ENCODE measurements at places on chromosomes 3 and 15. TPM values are rescaled to one million over a fixed set of nuclear protein-coding genes. Genes with fewer than 3 reads are reported as not detected.

GRCh38 chr3:197559651-197560050, 3.9 kb upstream of the BDH1 start:
- DNase-seq: no peak

DNA sequence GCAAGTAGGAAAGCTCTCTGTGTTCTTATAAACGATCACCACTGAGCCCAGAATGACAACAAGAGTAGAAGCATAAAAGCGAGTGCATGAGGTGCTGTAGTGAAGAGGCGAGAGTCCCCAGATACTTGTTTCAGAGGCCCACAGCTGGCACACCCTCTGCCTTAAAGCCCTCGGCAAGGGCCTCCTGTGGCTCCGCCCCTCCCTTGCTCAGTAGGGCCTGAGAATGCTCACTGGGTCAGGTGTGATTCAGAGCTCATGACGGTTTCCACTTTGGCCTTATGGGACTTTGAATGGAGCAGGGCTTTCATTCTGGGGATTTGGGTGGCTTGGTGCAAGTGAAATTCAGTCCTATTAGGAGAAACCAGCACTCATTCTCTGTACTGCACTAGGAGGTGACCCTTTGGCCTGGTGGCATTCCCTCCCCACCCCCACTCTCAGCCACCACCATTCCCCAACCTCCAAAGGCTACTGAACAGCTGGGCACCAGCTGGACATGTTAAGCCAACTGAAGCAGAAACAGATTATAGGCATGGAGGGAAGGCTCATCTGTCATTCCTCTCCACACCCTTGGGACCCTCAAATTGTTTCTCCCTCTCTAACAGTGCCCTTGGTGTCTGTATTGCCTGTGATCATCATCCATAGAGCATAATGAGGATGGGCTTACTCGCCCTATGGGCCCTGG, 109.6 kb upstream of the CTDSPL start:
- no peak for DNase-seq

DNA sequence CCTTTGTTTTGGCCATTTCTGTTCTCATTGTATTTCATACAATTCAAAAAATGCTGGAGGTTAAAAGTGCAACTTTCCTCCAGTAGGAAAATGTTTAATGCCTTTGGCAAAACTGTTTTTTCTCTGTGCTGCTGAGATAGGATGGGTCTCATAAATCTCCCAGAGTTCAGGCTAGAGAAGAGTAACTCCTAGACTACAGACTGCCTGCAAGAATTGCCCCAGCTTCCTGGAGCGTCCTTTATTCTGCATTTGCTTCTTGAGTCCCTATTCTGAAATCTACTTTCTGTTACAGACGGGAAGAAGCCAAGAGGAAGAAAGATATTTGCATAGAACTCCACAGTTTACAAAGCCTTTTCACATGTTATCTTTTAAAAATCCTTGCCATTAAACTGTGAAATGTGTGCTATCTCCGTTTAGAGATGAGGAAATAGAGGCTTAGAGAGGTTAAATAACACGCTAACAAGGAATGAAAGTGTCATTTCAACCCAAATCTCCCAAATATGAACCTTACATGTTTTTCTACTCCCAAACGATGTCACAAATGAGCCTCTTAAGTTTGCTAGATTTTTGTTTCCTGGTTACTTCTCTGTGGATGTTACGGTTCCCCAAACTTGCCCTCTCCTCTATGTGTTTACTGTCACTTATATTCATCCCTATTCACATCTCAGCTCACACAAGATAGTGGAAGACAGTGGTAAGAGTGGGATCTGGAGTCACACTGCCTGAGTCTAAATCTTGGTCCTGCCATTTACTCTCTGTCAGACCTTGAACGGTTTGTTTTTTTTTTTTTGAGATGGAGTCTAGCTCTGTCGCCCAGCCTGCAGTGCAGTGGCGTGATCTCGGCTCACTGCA, 17.4 kb downstream of the NANOGP8 start:
- DNase-seq: no peak

- DNase-seq: no peak
Measured at GRCh38 chr3:45462522-45463265, 74.3 kb downstream of the LARS2 start.

GRCh38 chr15:77550301-77551251, 82.1 kb downstream of the LINGO1 start:
- DNase-seq: no peak

GABRB3 gene
- total RNA-seq: 0.28 TPM
